Mesothelial cell of epicardium (in vitro differentiated cells): ENCODE measurements at places on chromosomes 5 and 9.

GRCh38 chr5:107235167-107235566, 435.6 kb downstream of the EFNA5 start:
- peaks cover 18% of the 10 kb centered on the region for H3K4me1 ChIP-seq
- no peak overlapping the region for H3K27ac ChIP-seq
- no peak overlapping the region for H3K4me3 ChIP-seq
- no peaks in the 10 kb centered on the region for H3K27me3 ChIP-seq

GRCh38 chr9:16345902-16346301, 524.6 kb downstream of the BNC2 start:
- H3K27me3 ChIP-seq: no peaks in the 10 kb centered on the region
- no peaks in the 10 kb centered on the region for H3K36me3 ChIP-seq
- H3K4me1 ChIP-seq: peaks cover 29% of the 10 kb centered on the region
- H3K27ac ChIP-seq: no peak overlapping the region
- H3K4me3 ChIP-seq: no peak overlapping the region
- no peak for DNase-seq

DNA sequence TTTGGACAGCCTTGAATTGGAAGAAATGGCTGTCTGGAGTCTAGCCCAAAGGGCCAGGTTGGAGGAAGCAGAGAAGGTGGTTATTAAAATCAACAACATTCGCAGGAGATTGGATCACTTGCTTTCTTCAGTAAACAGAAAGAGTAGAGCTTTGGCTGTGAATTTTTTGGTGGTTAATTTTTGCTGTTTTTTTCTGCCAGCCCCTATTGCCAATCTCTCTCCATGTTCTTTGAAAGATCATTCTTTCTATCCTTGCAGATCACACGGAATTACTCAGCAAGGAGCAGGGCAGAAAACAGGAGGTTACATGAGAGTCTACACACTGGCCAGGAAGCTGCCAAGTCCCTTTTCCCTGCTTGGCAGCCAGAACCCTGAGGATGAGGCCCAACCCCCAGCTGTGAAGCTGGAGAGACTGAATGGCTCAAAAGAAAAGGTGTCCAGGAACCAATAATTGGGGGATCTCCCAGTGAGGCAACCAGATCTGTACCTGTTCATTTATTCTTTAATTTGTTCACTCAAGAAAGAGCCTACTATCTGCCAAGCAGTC, 13.0 kb downstream of the GLRX start:
- H3K27me3 ChIP-seq: no peaks in the 10 kb centered on the region
- H3K4me3 ChIP-seq: no peak overlapping the region
- H3K27ac ChIP-seq: peak overlapping the region; percentile 71
- peaks cover 14% of the 10 kb centered on the region for H3K36me3 ChIP-seq

- H3K27ac ChIP-seq: no peak overlapping the region
- no peaks in the 10 kb centered on the region for H3K27me3 ChIP-seq
- no peaks in the 10 kb centered on the region for H3K36me3 ChIP-seq
- peaks cover 27% of the 10 kb centered on the region for H3K4me1 ChIP-seq
- H3K4me3 ChIP-seq: no peak overlapping the region
- DNase-seq: no peak
These were observed 36.4 kb upstream of the TNFAIP8 start for GRCh38 chr5:119319401-119319800.

DNA sequence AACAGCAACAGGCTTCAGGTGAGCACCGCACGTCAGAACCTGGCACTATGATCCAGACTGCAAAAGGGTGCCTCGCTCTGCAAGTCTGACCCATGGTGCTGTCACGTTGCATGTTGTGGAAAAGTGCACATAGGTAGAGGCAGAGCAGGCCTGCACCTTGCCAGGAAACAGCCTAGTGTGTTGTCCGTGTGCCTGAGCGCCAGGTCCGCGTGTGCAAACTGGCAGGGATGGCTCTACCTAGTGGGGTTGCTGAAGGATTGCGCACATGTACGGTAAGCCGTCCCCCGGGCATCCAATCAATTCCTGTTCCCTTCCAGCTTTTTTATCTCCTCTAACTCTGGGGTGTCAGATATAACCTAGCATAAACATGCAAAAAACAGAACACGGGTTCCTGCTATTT, 219.5 kb downstream of the NXNL2 start:
- H3K27ac ChIP-seq: no peak overlapping the region
- H3K27me3 ChIP-seq: no peaks in the 10 kb centered on the region
- peaks cover 33% of the 10 kb centered on the region for H3K4me1 ChIP-seq
- H3K36me3 ChIP-seq: no peaks in the 10 kb centered on the region
- no peak for DNase-seq

DNA sequence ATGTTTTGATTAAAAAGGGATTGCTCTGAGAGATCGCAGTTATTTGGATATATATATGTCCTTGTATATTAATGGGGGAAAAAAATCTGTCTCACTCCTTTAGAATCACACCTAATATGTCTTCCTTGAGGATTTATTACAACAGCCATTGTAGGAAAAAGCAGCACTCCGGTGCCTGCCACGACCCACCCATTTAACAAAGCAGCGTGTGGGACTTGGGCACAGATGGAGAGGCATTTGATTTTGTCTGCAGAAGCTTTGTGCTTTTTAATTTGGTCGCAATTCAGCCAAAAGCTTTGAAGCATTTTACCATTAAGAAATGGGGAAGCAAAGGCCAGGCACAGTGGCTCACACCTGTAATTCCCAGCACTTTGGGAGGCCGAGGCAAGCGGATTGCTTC, 159.2 kb downstream of the SMARCA2 start:
- H3K27ac ChIP-seq: peak overlapping the region; percentile 72
- H3K4me1 ChIP-seq: peaks cover 39% of the 10 kb centered on the region
- peaks cover 17% of the 10 kb centered on the region for H3K36me3 ChIP-seq
- no peak overlapping the region for H3K4me3 ChIP-seq
- DNase-seq: no peak
- H3K27me3 ChIP-seq: no peaks in the 10 kb centered on the region

DNA sequence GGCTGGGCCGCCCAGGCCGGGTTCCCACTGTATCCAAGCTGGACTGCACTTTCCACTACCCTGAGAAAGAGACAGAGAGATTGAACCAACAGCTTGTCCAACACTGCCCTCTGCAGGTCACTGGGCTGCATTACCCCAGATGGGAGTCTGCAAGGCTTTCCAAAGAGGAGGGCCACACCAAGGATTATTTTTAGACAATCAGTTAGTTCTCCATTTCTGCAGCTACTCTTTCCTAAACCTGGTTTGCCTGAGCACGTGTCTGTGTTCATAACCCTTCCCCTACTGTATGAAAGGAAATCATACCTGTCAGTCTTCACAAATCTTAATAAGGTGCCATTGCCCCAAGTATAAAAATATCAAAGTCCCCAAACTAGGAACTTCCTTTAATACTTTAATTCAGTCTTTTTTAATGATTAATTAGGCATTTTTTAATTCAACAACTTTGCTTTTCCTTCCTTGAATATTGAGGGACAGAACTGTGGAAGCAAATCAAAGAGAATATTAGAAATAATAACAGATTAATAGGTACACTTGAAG, 13.4 kb upstream of the FGF1 start:
- H3K27me3 ChIP-seq: peaks cover 1% of the 10 kb centered on the region
- H3K36me3 ChIP-seq: no peaks in the 10 kb centered on the region

DNA sequence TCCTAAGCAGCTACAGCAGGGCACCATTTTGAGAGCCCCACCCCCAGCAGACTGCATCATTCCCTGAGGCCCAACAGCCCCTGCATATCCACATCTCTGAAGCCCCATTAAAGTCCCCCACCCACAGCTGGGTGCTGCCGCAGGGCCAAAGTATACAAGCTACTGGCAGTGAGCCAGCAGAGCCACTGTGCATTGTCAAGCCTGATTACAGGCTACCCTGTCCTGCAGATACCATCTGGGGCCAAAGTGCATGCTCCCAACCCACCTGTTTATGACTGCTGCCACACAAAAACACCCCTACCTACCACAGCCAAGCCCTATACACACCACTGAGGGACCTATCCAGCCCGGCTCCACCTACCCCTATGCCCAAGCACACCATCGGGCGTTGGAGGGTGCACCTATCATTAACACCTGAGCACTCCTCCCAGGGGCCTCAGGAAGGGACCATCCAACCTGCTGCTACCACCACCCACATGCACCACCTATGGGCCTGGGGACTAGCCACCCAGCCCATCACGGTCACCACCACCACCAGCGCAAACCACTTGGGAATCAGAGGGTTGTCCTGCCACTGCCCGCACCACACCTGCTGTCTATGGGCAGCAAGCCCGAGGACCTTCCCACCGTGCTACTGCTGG, 105.0 kb downstream of the PLPP1 start:
- no peak overlapping the region for H3K27ac ChIP-seq
- no peak for DNase-seq
- no peak overlapping the region for H3K4me3 ChIP-seq

DNA sequence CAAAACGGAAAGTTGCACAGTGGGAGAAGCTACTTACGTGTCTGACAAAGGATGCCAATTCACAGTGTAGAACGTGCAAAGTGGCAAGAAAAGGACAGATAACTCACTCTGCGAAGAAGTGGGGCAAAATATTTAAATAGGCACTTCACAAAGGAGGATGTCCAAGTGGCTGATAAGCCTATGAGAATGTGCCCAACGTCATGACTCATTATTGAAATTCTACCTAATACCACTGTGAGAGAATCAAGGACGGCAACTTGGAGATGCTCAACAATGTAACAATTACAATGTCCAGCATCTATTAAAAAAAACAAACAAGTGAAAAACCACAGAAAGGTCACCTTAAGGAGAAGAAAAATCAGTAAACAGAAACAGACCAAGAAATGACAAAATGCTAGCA, 59.0 kb downstream of the NACC2 start:
- H3K27me3 ChIP-seq: no peaks in the 10 kb centered on the region
- peaks cover 6% of the 10 kb centered on the region for H3K4me1 ChIP-seq
- no peak overlapping the region for H3K27ac ChIP-seq
- no peak for DNase-seq

DNA sequence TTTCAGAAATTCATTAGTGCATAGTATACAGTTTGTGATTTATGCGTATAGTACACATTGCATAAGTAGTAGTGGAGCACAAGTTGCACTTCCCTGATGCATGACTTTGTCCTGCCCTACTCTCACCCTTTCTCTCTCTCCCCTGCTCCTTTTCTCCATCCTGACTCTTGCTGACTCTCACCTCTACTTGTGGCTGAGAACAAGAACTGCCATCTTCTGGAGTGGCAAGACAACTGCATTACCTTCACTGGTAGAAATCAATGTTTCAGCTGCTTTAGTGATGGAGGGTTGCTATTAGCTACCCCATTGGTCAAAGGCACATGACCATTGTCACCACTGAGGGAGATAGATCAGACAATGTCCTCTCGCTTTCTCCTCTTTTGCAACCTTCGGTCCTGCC, 26.9 kb downstream of the SPEF2 start:
- H3K4me3 ChIP-seq: no peak overlapping the region
- no peaks in the 10 kb centered on the region for H3K27me3 ChIP-seq
- peaks cover 3% of the 10 kb centered on the region for H3K36me3 ChIP-seq
- DNase-seq: no peak
- H3K4me1 ChIP-seq: peaks cover 3% of the 10 kb centered on the region
- no peak overlapping the region for H3K27ac ChIP-seq

- no peaks in the 10 kb centered on the region for H3K36me3 ChIP-seq
- peaks cover 14% of the 10 kb centered on the region for H3K4me1 ChIP-seq
- H3K27ac ChIP-seq: no peak overlapping the region
- no peak overlapping the region for H3K4me3 ChIP-seq
- DNase-seq: no peak
These were observed 5.0 kb downstream of the RPP25L start for GRCh38 chr9:34606905-34607304.

DNA sequence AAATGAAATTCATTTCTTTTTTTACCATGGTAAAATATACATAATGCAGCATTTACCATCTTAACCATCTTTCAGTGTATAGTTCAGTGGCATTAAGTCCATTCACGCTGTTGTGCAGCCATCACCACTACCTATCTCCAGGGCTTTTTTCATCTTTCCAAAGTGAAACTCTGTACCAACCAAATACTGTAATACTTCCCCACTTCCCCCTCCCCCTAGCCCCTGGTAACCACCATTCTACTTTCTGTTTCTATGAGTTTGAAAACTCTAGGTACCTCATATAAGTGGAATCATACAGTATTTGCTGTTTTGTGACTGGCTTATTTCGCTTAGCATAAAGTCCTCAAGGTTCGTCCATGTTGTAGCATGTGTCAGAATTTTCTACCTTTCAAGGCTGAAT, 23.4 kb downstream of the SPAAR start:
- no peak for DNase-seq
- peaks cover 29% of the 10 kb centered on the region for H3K27me3 ChIP-seq
- no peaks in the 10 kb centered on the region for H3K36me3 ChIP-seq
- H3K4me3 ChIP-seq: no peak overlapping the region
- H3K4me1 ChIP-seq: peaks cover 4% of the 10 kb centered on the region

GRCh38 chr9:93962017-93962416, 6.9 kb upstream of the BARX1 start:
- H3K27me3 ChIP-seq: peaks cover 85% of the 10 kb centered on the region
- no peaks in the 10 kb centered on the region for H3K36me3 ChIP-seq
- peaks cover 9% of the 10 kb centered on the region for H3K4me1 ChIP-seq
- no peak overlapping the region for H3K4me3 ChIP-seq
- no peak overlapping the region for H3K27ac ChIP-seq
- no peak for DNase-seq

DNA sequence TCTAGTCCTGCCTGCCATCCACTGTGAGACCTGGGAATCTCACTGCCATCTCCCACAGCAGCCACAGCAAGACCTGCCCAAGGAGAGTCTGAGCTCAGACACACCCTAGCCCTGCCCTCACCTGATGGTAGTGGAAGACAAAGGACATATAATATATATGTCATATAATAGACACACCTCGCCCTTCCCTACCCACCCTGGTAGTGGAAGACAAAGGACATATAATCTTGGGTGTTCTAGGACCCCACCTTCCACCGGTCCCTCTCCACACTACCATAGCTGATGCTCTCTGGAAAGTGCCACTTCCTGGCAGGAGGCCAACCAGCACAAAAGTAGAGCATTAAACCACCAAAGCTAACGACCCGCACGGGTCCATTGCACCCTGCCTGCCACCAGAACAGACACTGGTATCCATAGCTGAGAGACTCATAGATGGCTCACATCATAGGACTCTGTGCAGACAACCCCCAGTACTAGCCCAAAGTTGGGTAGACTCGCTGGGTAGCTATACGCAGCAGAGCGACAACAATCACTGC, 545.6 kb downstream of the CAAP1 start:
- no peak overlapping the region for H3K27ac ChIP-seq
- no peaks in the 10 kb centered on the region for H3K36me3 ChIP-seq
- H3K27me3 ChIP-seq: no peaks in the 10 kb centered on the region
- DNase-seq: no peak
- no peak overlapping the region for H3K4me3 ChIP-seq
- H3K4me1 ChIP-seq: no peaks in the 10 kb centered on the region

- no peak overlapping the region for H3K4me3 ChIP-seq
- H3K4me1 ChIP-seq: peaks cover 5% of the 10 kb centered on the region
- no peak for DNase-seq
- no peaks in the 10 kb centered on the region for H3K27me3 ChIP-seq
These were observed 467.3 kb upstream of the PIK3R1 start for GRCh38 chr5:67748165-67748690.

- DNase-seq: no peak
- H3K4me1 ChIP-seq: no peaks in the 10 kb centered on the region
- H3K36me3 ChIP-seq: no peaks in the 10 kb centered on the region
- H3K4me3 ChIP-seq: no peak overlapping the region
- H3K27ac ChIP-seq: no peak overlapping the region
- H3K27me3 ChIP-seq: peaks cover 18% of the 10 kb centered on the region
These were observed 132.6 kb upstream of the TBCA start for GRCh38 chr5:77908787-77909186.
